ENCODE measurements at places on chromosomes 3 and 15.

DNA sequence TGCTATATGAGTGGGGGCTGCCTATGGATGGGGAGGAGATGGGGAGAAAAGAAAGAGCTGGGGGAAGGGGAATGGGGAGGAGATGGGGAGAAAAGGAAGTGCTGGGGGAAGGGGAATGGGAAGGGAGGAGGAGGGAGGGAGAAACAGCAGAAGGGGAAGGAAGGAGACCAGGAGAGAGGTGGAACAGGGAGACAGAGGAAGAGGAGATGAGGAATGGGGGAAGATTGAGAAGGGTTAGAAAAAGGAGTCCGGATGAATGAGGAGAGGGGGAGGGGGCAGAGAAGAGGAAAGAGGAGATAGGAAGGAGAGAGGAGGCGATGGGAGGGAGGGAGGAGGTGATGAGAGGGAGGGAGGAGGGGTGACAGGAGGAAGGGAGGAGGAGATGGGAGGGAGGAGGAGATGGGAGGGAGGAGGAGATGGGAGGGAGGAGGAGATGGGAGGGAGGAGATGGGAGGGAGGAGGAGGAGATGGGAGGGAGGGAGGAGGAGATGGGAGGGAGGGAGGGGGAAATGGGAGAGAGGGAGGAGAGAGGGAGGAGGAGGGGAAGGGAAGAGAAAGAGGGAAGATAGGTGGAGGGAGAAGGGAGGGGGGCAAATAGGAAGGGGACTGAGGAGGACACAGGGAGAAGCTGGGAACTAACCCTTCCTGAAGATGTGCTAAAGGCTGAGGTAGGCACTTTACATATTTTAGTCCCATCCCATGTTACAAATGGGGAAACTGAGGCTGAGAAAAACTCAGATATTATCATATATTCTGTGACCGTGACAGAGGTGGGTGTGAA lies 6.6 kb upstream of the BCL2L10 start:
- no peak for DNase-seq

DNA sequence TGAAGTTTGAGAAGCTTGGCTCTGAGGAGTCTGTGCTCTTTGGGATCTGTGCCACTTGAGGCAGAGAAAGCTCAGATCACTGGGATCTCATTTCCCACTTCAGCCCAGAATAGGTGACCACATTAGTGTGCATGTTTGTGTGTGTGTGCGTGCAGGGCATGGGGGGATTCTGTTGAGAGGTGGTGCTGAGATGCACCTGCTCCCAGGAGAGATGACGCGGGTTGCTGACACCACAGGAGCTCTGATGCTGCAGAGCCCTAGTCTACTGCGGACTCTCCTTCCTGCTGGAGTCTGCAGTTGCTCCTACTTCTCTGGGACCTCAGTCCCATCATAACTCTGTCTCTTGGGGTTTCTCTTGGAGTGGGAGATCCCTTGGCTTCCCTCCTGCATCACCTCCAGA lies 14.7 kb upstream of the CTXND1 start:
- no peak for DNase-seq

GRCh38 chr3:73827204-73827603 lies 202.5 kb upstream of the PDZRN3 start:
- DNase-seq = no peak

DNA sequence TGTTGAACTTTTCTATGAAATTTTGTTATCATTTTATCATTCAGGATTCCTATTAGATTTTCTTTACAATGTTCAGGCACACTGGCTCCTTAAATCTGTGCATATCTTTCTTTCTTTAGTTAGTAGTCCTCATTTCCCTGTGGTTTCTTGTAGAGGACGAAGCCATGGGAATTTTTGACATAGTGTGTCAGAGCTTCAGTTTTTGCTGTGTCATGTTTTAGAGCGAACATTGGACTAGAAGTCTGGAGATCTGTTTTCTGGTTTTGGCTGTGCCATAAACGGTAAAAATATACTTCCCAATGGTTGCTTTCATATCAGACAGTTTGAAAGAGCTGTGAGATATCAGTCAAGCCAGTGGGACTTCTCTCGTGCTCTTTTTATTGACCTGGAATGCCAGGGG lies 105.2 kb downstream of the CHCHD4 start:
- no peak for DNase-seq

DNA sequence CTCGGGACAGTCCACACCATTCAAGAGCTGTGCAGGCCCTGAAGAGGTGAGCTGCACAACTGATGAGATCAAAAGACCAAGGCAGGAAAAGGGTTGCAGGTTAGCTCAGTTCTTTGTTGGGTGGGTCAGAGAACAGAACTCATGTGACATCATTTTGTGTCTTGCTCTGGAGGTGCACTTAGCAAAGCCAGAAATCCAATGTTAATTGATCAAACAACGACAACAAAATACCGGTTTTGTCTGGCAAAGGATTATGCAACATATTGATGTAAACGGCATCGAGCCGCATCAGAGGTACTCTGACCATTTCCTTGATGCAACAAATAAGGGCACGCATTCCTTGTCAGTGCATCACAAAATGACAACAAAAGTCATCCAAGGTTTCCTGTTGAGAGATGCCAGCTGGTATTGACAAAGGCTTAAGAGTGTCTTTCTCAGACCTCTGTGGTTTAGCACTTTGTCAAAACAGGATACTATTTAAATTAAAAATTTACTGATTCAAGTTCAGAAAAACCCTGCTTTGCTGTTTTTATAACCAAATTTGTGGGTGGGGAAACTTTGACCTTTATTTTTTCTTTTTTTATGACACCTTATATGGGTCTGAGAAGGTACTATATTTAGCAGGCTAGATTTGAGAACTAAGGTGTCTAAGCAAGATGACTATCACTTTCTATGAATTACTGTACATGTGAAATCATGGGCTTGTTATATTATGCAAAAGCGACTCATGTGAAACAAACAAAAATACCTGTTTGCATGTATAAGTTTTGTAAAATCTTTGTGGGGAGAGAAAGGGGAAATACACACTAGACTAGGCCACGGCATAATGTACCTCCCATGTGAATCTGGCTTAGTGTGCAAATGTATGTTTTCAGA lies 496.1 kb downstream of the FOXP1 start:
- DNase-seq = no peak

- no peak for DNase-seq
Measured at GRCh38 chr15:70034596-70034995, 63.1 kb downstream of the TLE3 start.

GRCh38 chr15:91456921-91457320 lies 356.9 kb downstream of the SV2B start:
- DNase-seq = no peak

DNA sequence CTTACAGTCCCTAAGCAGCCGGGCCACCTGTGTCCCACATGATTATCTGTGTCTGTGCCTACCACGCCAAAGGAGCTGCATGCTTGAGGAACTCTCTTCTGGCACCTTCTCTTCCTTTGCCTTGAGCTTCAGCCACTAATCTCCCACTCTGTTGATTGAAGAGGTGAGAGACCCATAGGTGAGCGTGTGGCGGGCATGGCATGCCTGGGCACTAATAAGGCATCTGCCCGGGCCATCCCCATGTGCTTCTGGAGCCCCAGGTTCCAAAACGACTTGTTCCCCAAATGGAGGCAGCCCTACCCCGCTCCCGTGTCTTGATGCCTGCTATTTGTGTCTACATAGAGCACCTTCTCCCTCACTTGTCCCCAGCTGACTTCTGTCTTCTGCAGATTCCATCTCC lies 13.0 kb downstream of the MCM2 start:
- no peak for DNase-seq

DNA sequence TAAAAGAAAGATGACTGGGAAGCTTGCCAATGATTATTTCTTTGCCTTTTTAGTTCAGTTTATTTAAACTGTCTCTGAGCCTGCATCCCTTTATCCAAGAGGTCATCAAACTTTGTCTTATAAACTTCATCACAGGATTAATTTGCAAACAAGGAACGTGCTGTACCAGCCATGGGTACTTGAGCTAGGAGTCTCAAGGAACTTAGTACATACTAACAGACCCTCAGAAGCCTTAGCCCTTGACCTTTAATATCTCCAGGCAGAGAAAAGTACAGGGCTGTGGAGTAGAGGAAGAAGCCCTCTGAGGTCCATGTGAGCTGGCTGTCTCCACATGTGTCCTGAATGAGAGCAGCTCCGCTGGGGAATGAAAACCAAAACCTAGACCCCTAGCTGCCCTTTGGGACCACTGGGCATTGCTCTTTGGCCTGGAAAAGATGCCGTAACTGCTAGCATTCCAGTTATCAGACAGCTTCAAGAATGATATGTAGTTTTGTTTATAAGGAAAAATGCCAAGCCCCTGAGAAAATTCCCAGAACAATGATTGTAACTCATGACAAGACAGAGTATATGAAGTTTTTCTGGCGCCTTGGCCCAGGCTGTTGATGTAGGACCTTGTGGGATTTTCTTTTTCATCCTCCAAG lies 92.1 kb downstream of the ASB7 start:
- no peak for DNase-seq

- no peak for DNase-seq
Measured at GRCh38 chr15:66721501-66721937, 19.5 kb downstream of the SMAD6 start.

GRCh38 chr15:51496246-51496645 lies 126.3 kb downstream of the DMXL2 start:
- no peak for DNase-seq

DNA sequence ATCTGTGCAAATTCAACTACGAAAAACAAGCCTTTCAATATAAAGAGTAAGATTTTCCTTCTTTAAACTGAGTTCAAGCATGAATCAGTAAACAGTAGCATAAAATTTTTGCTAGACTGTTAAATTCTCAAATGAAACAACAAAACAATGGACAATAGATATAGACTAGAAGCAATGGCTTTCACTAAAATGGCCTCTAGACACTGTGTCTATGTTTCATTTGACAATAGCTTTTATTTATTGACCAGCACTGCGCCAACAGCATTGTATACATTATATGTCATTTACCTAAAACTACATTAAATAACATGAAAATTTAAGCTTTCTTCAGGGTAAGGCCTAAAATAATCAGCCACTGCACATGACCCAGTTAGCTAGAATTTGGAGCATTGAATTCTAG lies 148.5 kb downstream of the DUT start:
- DNase-seq = no peak

- DNase-seq = no peak
Measured at GRCh38 chr3:21752749-21753347, 1.8 kb upstream of the ZNF385D start.

DNA sequence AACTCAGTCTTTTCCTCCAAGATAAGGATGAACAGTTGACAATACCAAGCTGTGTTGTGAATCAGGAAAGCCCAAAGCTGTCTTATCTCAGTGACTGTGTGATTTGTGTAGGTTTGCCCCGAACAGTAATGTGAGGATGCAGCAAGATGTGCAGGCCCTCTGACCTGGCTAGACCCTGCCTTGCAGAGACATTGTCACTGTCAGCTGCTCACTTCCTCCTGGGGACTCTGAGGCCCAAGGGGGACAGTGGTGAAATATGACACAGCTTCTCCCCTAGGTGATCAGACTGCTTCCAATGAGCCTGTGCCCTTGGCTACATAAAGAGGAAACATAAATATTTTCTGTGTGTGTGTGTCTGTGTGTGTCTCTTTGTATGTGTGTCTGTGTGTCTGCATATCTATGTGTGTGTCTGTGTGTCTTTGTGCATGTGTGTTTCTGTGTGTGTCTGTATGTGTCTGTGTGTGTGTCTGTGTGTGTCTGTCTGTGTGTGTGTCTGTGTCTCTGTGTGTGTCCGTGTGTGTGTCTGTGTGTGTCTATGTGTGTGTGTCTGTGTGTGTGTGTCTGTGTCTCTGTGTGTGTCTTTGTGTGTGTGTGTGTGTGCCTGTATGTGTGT lies 21.7 kb downstream of the LRRK1 start:
- no peak for DNase-seq

- DNase-seq = no peak
Measured at GRCh38 chr3:170725285-170725731, 139.4 kb upstream of the SLC7A14 start.

- no peak for DNase-seq
Measured at GRCh38 chr15:69161878-69162213, 1.4 kb downstream of the GLCE start.

- DNase-seq = no peak
Measured at GRCh38 chr3:114874522-114874971, 272.5 kb downstream of the ZBTB20 start.

- no peak for DNase-seq
Measured at GRCh38 chr15:98442379-98442833, 205.9 kb upstream of the IGF1R start.

DNA sequence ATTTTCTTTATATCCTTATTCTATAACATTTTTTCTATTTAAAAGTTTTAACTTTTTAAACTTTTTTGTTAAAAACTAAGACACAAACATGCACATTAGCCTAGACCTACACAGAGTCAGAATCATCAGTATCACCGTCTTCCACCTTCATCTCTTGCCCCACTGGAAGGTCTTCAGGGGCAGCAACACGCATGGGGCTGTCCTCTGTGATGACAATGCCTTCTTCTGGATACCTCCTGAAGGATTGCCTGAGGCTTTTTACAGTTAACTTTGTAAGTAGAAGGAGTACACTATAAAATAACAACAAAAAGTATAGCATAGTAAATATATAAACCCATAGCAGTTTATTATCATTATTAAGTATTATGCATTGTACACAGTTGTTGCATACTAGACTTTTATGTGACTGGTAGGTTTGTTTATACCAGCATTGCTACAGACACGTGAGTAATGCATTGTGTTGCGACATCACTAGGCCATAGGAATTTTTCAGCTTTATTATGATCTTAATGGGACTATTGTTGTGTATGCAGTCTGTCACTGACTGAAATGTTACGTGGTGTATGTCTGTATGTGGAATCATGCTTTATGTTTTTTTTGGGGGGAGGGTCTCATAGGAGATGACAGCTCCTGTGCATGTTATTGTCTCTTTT lies 18.2 kb downstream of the ATP1B3 start:
- DNase-seq = no peak

DNA sequence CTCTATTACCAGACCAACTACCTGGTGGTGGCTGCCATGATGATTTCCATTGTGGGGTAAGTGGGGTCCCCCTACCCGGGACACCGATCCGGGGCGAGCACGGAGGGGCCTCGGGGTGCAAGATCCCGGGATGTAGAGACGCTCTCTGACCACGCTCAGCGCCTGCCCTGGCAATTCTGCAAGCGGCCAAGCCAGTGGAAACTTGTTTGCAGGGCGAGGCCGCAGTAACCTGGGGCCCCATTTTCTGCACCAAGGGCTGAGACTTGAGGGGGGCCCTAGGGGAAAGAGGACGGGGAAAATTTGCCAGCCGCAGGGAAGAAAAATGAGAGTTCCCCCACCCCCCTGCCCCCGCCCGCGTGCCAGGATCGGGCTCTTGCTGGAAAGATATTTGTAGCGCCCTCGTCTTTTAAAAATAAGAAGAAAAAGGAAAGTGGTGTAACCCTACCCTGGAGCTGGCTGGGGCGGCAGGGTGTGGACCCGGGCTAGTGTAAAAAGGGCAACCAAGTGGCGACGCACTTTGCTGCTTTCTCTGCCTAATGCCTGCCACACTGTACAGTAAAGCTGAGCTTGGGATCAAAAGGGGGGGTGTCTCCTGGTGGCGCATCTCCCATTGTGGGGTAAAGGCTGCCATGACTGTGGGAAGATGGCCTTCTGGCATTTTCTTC lies 563 bp downstream of the ARL6IP5 start:
- no peak for DNase-seq

GRCh38 chr3:195160257-195160898 lies 110.6 kb downstream of the XXYLT1 start:
- no peak for DNase-seq

GRCh38 chr15:35603301-35603700 lies 57.3 kb upstream of the DPH6 start:
- no peak for DNase-seq

- DNase-seq = no peak
Measured at GRCh38 chr3:183161552-183162336, 790 bp downstream of the LAMP3 start.
